ENCODE measurements at places on chromosomes 3 and 15.

DNA sequence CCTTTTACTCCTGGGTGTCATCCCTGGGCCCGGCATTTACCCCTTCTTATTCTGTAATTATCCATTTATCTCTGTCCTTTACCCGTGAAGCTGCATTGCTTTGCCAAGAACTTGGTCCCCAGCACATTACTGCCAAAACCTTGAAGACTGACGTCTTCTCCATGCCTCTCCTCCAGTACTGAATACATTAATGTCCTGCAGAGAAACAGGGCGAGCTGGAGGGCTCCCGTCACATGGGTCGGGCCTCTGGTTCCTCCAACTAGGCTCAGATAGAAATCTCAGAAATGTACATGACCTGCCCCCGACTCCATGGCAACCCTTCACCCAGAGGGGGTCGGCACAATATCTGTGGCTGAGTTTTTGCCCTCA, 445 bp downstream of the EFCAB12 start:
- no peak for DNase-seq

- no peak for DNase-seq
Measured at GRCh38 chr3:156443079-156443478, 111.8 kb downstream of the SSR3 start.

DNA sequence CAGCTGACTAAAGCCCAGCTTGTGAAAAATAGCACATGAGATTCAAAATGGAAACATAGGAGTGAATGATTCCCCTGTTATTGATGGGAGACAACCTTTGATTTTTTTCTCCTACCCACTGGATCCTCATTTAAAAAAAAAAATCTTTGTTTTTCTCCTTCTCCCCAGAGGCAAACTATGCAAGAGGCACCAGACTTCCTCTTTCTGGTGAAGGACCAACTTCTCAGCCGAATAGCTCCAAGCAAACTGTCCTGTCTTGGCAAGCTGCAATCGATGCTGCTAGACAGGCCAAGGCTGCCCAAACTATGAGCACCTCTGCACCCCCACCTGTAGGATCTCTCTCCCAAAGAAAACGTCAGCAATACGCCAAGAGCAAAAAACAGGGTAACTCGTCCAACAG, 2.6 kb downstream of the CACNA1D start:
- DNase-seq = no peak

- DNase-seq = no peak
Measured at GRCh38 chr3:56931836-56932235, 128.6 kb upstream of the SPATA12 start.

GRCh38 chr3:140553591-140553990, 124.3 kb upstream of the TRIM42 start:
- no peak for DNase-seq
